Esophagus muscularis mucosa (tissue), 4 donors: ENCODE measurements at places on chromosomes 13 and 19. TPM values are rescaled to one million over a fixed set of nuclear protein-coding genes. Genes with fewer than 3 reads are reported as not detected.

DNA sequence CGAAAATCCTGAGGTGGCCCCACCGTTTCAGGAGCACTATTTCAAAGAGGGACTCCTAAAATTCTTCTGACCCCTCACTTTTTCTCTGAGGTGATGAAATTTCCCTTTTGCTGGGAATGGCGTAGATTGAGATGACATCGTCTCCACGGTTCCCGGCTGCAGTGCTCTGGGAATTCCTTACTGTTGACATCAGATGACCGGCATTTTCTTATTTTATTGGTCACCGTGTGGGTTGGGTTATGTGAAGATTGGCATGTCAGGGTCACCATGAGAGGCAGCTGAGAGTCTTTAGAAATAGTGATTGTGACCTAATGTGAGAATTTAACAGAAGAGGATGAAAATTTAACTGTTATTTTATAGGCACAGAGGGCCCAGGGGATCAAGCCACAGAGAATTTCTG, 356.7 kb downstream of the FGF9 start:
- DNase-seq = no peak

Gene IZUMO2
- not detected for total RNA-seq

- no peak for DNase-seq
Observed at GRCh38 chr13:100675661-100676129, 1.1 kb upstream of the TMTC4 start.

Gene PDX1
- not detected for total RNA-seq

DNA sequence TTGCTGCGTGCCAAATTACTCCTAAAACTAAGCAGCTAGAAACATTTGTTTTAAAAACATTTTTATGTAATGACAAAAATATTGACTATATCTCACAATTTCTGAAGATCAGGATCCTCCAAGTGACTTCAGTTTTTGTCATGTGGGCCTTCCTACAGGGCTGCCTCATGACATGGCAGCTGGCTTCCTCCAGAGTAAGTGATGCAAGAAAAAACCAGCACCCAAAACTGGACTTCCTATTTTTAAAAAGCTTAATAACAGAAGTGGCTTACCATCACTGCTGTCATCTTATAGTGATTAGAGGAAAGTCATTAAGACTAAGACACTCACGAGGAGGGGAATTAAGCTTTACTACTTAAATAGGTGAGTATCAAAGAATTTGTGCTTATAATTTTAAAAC, 681.7 kb downstream of the PCDH17 start:
- DNase-seq = no peak

GRCh38 chr19:52638601-52639000, 446 bp upstream of the ZNF83 start:
- no peak for DNase-seq
